CD4-positive, alpha-beta T cell treated with Interleukin-21 for 1 hour (primary cell): ENCODE measurements at places on chromosomes 4 and X.

GRCh38 chr4:88169298-88169697 lies 10.9 kb upstream of the ABCG2 start:
- no peak for DNase-seq

DNA sequence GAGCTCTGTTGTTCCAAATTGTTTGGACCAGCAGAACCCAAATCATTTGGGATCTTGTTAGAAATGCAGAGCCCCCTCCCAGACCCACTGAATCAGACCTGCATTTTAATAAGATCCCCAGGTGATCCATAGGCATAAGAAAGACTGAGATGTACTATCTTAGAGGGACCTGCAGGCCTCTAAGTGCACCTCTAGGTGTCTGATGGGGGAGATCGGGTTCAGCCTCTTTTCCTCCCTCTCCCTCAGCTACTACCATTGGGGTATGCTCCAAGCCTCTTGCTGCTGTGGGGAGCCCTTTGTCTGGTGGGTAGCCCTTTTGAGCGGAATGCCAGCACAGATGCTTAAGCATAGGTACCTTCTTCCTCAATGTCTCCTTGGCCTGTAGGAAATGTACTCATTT lies 63.8 kb upstream of the RPS6KA3 start:
- no peak for DNase-seq

DNA sequence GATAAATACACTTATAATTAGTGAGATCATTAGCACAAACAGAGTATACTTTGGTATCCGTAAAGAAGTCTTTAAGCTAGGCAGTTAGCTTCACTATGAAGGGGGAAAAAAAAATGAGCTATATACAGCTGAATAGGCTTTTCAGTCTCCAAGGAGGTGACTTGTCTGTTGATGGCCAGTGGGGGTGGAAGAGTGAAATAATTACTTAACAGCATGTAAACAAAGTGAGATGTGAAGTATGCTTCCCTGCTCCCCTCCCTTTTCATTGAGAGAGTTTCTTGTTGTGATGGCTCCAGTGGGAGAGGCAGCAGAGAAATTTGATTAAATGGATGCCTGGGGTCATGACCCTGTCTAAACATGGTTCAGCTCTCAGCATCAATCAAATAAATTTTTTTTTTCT lies 180.9 kb downstream of the DACH2 start:
- no peak for DNase-seq

DNA sequence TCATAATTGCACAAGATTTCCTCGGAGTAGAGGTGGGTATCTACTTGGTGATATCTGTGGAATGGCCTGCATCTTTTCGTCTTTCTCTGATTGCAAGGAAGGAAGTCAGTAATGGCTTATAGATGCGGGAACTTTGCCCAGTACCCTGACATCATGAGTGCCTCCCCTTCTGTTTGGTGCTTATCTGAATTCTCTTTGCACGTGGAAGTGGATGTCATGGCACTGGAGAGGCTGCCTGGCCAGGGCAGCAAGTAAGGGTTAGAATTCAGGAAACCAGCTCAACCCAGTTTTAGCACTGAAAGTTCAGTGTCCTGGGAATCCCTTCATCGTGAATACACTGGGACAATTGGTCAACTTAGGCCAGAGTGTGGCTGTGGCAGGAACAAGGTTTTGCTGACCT lies 83.5 kb upstream of the RAPGEF2 start:
- DNase-seq: no peak

GRCh38 chr4:155946486-155946885 lies 7.2 kb downstream of the CTSO start:
- no peak for DNase-seq

- no peak for DNase-seq
Measured at GRCh38 chr4:3210467-3210866, 38.5 kb upstream of the MSANTD1 start.

DNA sequence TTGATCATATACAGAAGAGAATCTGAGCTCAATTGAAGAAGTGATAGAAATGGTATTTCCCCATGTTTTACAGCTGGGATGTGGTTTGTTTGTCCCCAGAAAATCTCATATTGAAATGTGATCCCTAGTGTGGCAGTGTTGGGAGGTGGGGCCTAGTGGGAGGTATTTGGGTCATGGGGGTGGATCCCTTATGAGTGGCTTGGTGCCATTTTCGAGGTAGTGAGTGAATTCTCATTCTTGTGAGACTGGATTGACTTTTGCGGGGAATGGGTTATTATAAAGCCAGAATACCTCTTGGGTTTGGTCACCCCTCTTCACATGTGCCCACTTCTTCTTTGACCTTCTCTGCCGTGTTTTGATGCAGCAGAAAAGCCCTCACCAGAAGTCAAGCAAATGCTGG lies 29.6 kb upstream of the PAGE1 start:
- no peak for DNase-seq

- DNase-seq: no peak
Measured at GRCh38 chr4:123819362-123820035, 422.9 kb downstream of the SPRY1 start.

DNA sequence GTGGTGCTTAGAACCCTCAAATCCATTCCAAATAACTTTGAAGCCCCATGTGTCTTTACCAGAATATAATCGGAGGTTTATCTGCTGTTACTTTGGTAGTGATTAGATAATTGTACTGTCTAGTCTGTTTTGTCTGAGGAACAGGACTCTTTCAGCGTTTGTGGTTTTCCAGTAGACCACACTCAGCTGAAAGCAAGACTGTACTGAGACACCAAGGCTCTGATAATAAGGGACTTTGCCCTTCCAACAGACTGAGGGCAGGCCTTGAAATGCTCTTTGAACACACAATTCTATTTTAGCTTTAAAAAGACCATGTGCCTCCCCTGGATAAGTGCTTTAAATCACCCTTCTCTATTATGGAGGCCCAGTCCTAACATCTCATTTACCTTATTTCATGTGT lies 76.1 kb downstream of the KLHL8 start:
- no peak for DNase-seq

GRCh38 chr4:108024085-108024877 lies 34.6 kb downstream of the HADH start:
- no peak for DNase-seq

DNA sequence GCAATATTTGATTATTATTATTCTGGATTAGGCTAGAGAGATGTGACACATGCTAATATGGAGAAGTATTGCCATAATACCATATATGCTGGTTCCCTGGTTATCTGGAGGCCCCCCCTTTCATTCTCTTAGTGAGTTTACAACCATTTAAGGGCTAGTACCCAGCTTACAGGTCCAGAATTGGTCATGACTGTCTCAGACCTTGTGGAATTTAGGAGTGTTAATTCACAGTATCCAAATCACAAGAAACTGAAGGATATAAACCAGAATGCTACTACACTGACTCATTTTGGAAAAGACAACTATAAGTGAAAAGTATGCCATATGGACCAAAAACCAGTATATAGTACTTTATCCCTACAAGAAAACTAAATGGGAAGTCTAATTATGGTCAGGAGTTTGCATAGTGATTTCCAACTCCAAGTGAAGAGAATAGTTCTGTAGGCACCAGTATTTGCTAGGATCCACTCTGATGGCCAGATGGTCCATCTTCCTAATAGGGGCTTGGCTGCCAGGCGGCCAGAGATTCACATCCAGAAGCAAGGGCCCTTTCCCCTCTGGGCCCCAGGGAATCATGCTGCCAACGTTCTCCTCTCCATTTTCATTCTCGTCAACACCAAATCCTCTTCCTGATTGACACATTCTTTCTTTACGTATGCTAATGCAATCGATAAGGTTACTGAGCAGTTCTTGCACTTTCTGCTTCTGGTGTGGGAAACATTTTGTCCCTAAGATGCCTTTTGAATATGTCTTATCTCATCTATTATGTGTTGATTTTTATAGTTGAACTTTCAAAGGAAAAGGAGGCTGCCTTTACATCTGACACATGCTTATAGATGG lies 123.6 kb downstream of the SHROOM3 start:
- no peak for DNase-seq

- no peak for DNase-seq
Measured at GRCh38 chr4:67346654-67347053, 198.6 kb downstream of the CENPC start.

- peak; percentile 49 for DNase-seq
Measured at GRCh38 chrX:155819966-155820491, 61.1 kb upstream of the VAMP7 start.

GRCh38 chrX:31240982-31241381 lies 169.1 kb upstream of the FTHL17 start:
- DNase-seq: no peak

DNA sequence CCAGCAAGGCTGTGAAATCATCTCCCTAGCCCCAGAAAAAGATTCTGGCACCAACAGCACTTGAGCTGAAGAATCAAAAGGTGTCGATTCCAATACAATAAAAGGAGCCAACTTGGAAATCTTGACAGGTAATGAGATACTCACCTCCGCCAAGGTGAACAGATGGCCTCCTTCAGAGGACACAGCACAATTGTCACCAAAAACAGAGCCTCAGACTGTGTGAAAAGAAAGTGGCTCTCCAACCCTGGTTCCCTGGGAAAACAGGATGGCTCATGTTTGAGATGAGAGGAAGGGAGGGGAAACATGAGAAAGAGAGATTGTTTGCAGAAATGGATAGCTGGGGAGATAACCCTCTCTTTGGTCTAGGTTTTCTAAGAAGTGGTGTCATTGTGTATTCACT lies 168.9 kb downstream of the HS3ST1 start:
- no peak for DNase-seq

- DNase-seq: no peak
Measured at GRCh38 chrX:136525738-136526606, 6.0 kb upstream of the VGLL1 start.

- DNase-seq: no peak
Measured at GRCh38 chr4:105840426-105841174, 54.7 kb upstream of the NPNT start.

GRCh38 chrX:107565015-107565414 lies 63.3 kb upstream of the PRPS1 start:
- no peak for DNase-seq

DNA sequence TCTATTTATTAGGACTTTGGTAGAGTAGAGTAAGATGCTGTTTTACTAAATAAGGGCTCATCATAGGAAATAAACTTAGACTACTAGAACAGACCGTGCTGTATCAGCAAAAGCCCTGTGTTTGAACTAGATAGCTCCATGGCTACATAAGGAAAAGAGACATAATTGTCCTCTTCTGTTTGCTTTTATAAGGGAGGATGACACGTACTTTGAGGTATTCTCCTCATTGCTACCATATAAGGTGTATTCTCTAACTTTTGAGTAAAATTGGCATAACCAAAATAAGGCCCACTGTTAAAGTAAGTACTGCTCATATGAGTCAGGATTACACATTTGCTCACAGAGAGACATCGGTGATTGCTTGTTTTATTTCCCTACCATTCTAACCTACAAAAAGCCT lies 64.3 kb downstream of the PDLIM5 start:
- DNase-seq: no peak

- no peak for DNase-seq
Measured at GRCh38 chr4:98604723-98605122, 53.7 kb downstream of the TSPAN5 start.

GRCh38 chr4:16464651-16465050 lies 238.4 kb upstream of the TAPT1 start:
- no peak for DNase-seq

- no peak for DNase-seq
Measured at GRCh38 chr4:115883231-115883630, 769.8 kb upstream of the NDST4 start.

GRCh38 chr4:6869944-6870343 lies 39.7 kb upstream of the TBC1D14 start:
- DNase-seq: no peak

- no peak for DNase-seq
Measured at GRCh38 chr4:129603241-129603931, 507.4 kb downstream of the C4orf33 start.

GRCh38 chr4:83906561-83906960 lies 370.7 kb downstream of the GPAT3 start:
- no peak for DNase-seq

DNA sequence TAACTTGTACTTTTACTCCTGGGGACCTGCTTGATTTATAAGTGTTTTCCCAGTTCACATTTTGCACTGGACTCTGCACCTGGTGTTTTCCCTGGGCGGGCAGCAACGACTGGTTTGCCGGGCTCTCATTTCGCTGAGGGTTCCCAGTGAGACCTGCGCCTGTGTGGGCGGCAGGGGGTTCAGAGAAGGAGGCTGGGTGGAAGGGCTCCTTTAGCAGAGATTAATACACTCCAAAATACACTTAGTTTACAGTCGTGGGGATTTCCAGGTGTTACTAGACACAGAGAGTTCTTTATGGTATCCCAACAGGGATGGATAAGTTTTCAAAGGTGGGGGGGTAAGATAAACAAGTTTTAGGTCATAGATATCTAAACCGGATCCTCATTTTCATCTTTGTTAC lies 53.0 kb upstream of the SHISA3 start:
- no peak for DNase-seq

- DNase-seq: no peak
Measured at GRCh38 chr4:56937262-56937661, 29.6 kb downstream of the REST start.

DNA sequence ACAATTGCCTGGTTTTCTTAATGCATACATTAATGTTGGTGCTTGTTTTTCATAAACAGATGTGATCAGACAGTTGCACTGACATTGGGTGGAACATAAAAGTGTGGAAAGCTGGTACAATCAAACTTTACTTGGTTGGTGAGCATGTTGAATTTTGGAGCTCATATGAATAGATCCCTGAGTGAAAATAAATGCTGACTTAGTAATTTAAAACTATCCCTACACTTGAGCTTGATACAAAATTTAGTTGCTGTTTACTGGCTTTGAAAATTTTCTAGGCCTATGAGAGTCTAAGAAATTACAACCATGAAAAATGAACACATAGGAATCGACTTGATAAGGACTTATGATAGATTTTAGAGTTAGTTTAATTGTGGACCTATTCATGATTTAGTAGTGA lies 551.8 kb upstream of the PABPC4L start:
- DNase-seq: no peak

DNA sequence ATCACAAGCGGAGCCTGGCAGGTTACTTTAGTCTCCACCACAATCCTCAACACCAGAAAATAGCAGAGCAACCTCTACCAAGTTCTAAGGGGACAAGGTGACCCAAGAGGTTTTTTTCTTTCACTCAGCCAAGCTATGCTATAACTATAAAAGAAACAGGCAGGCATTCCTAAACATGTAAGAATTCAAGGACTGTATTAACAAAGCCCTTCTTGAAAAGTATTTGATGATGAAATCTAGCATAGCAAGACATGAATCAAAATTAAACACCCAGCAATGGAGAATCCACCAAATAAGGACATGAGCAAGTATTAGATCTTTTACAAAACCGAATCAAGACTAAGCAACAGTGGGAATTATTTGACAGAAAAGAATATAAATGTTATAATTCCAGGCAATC lies 25.7 kb upstream of the C1QTNF7 start:
- no peak for DNase-seq

GRCh38 chrX:39519566-39520301 lies 578.0 kb downstream of the BCOR start:
- DNase-seq: no peak

GRCh38 chr4:181168011-181168805 lies 1075.0 kb upstream of the TENM3 start:
- DNase-seq: no peak

GRCh38 chr4:156330436-156331031 lies 376.9 kb upstream of the CTSO start:
- no peak for DNase-seq
